Suppressor macrophage treated with lipopolysaccharide for 4 hours (primary cell): ENCODE measurements at places on chromosomes 7 and 10.

GRCh38 chr7:27928001-27928400, 188.0 kb downstream of the TAX1BP1 start:
- DNase-seq: no peak

GRCh38 chr7:2719007-2719406, 31.0 kb downstream of the AMZ1 start:
- no peak for DNase-seq

- no peak for DNase-seq
Observed at GRCh38 chr7:108347616-108348015, 108.6 kb downstream of the NRCAM start.

DNA sequence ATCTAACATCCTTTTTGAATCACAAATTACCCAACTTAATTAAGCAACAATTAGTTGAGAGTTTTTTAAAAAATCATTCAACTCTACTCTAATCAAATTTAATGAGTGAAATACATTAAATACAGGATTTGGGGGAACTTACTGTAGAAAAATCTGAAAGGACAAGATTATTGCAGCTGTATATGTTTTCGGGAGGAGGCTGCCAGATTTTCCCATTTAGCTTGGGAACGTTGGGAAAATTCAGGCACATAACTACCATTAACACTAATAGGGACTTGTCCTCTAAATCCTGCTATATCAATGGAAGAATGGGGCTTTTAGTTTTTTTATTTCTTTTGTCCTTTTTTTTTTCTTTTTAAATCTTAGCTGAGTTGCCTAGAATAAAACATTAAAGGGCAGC, 691.4 kb upstream of the FZD8 start:
- no peak for DNase-seq

GRCh38 chr10:119786117-119786769, 60.4 kb downstream of the INPP5F start:
- peak; percentile 77 for DNase-seq

DNA sequence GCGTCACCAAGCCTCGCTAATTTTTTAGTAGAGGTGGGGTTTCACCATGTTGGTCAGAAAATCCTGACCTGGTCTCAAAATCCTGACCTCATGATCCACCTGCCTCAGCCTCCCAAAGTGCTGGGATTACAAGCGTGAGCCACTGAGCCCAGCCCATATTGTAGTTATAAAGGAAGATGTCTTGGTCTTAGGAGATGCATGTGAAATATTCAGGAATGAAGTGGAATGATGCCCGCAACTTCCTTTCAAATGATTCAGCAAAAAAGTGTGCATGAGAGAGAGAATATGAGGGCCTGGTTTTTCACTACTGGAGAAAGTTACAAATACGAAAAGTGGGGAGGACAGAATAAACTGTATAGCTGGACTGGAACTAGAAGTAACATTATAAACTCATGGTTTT, 15.9 kb downstream of the TMEM209 start:
- DNase-seq: no peak

GRCh38 chr10:69912589-69912988, 110.9 kb downstream of the COL13A1 start:
- DNase-seq: no peak

DNA sequence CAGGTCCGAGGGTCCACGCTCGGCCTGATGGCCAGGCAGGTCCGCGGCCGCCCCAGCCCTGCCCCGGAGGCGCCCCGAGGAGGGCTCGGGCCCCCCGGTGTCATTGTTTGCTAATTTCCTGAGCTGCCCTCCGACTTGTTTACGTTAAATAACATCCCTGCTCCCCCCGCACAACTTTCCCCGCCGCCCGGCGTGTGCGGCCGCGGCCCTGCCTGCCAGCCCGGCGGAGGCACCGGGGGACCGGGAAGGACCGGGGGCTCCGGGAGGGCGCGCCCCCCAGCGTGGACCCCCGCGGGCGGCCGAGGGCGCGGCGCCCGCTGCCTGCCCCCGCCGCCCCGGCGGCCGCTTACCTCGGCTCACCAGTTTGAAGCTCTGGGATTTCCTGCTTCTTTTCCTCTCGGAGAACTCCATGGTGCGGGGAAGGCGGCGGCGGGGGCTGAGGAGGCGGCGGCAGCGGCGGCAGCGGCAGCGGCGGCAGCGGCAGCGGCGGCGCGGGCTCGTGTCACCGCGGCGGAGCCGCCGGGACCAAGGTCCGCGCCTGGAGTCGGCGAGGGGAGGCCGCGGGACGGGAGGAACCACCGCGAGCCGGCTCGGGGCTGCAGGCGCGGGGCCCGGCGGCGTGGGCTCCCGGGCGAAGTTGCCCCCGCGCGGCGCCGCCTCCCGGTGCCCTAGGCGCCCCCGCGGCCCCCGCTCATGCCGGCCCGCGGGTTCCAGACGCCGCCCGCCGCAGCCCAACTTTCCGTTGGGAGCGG, 515 bp downstream of the BEND7 start:
- peak; percentile 8 for DNase-seq

GRCh38 chr10:72735288-72735936, 43.5 kb downstream of the MCU start:
- DNase-seq: no peak

- DNase-seq: peak; percentile 43
Observed at GRCh38 chr7:88357781-88358525, 51.3 kb upstream of the STEAP4 start.

- no peak for DNase-seq
Observed at GRCh38 chr7:148348466-148348865, 242.1 kb upstream of the C7orf33 start.

DNA sequence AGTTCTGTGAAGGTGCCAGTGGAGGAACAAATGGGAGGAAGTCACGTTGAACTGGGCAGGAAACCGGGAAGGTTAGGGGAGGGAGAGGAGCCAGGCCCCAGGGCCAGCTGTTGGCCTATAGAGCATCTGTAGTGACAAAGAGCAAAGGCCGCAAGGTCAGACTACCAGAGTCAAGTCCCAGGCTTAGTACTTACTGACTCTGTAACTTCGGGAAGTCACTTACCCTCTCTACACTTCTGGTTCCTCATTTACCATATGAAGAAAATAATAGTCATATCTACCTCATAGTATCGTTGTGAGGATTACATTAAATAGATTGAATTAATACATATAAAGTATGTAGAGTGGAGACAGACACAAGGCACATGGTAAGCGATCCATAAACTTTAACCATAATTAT, 101.8 kb upstream of the FZD1 start:
- DNase-seq: peak; percentile 46

- DNase-seq: no peak
Observed at GRCh38 chr7:120394595-120394994, 121.6 kb downstream of the KCND2 start.

DNA sequence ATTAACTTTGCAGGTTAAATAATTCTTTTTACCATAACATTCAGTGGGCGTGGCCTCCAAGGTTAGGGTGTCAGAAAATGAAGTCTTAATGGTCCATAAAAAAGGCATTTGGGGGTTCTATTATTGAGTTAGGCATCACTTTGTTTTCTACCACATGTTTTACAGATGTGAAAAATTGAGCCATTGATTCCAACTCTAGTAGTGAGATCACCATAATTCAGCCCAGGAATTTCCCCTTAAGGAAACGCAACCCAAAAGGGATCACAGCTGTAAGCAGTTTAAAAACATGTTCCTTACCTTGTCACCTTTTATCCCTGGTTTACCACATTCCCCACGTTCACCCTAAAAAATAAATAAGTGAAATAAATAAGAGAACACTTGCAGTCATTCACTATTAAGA, 24.9 kb downstream of the COL28A1 start:
- no peak for DNase-seq

DNA sequence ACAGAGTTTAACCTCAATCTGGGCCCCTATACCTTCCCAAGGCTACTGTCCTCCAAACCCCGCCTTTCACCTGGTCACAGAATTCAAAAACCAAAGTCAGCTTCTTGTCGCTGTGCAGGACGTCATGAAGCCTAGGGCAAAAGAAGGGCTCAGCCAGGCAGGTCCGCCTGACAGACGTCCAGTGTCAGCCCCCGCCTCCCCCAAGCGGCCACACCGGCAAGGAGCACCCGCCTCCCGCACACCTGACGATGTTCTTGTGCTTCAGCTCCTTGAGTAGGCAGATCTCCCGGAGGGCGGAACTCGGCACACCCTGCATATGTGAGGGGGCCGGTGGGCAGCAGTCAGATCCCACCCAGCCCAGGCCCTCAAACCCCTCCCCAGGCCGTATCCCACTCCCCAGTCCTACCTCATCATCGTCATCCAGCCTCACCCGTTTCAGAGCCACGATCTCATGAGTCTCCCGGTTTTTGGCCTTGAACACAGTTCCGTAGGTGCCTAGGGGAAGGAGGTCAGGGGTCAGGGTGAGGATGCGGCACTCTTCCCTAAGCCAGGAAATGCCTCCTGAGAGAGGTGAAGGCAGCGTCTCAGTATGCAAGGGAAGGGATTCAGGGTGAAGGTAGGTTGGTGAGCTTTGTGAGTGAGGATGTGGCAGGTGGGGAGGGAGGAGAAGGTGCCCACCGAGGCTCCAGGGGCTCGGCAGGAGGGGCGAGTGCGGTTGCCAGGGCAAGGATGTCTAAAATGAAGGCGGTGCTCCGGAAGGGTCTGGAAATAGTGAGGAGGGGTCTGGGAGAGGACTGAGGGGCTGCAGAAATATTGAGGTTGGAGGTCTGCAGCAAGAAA, 811 bp downstream of the CDK5 start:
- no peak for DNase-seq

GRCh38 chr7:22443370-22444180, 56.4 kb downstream of the STEAP1B start:
- peak; percentile 13 for DNase-seq

GRCh38 chr10:97000487-97001182, 168.5 kb downstream of the LCOR start:
- DNase-seq: no peak

- DNase-seq: no peak
Observed at GRCh38 chr10:14403881-14404623, 73.3 kb upstream of the FRMD4A start.

- DNase-seq: no peak
Observed at GRCh38 chr7:106622654-106623314, 38.2 kb downstream of the CCDC71L start.

DNA sequence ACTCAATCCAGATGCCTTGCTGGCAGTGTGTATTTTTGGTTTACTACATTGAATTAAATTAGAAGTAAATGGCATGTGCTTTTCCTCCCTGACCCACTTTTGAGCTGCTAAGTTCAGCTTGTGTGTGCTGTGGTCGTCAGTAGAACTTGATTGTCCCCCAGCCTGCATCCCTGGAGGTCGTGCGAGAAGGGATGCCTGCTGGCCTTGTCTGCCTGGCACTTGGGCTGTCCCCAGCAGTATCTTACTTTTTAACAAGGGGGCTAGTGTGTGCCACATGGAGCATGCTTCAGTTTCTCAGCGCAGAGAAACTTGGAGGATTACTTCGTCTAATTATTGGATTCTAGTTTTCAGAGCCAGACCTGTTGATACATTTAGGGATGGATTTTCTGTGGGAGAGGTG, 80.2 kb downstream of the ADCY1 start:
- DNase-seq: no peak

DNA sequence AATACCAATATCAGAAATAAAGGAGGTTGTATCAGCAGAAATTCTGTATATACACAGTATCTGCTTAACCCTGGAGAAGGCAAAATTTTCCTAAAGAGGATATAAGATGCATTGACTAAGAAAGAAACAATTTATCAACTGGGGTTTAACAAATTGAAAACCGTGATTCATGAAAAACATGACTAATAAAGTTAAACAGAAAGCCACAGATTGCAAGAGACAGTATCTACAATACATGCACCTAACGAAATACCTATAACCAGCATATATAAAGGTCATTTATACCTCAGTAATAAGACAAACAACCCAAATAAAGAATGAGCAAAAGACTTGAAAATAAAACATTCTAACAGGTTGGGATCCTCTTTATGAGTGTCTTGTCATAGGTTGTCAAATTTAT, 101.8 kb downstream of the IQUB start:
- DNase-seq: no peak

- peak; percentile 3 for DNase-seq
Observed at GRCh38 chr10:51892965-51893658, 193.7 kb upstream of the CSTF2T start.

DNA sequence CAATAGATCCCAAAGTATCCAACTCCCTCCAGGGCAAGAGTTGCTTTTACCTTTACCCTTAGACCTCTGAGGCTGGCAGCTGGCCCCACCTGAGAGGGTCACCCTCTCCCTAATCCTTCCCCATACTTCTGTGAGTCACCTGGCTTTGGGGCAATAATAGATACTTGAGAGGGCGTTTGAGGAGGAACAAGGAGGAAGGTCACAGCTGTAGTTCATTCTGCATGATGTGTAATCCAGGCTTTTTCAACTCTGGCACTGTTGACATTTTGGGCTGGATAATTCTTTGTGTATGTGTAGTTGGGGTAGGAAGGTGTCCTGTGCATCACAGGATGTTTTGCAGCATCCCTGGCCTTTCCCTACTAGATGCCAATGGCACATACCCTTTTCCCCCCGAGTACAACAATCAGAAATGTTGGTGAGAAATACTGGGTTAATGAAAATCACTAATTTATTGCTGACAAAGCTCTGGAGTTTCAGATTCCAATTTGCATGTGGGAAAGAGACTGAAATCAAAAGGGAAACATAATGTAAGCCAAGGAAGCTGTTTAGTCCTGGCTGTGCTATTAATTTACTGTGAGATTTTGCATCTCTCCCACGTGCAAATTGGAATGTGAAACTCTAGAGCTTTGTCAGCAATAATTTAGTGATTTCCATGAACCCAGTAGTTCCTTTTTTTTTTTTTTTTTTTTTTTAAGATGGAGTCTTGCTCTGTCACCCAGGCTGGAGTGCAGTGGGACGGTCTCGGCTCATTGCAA, 3.6 kb downstream of the BLVRA start:
- peak; percentile 87 for DNase-seq
